ENCODE measurements at places on chromosomes 4 and X. TPM values are rescaled to one million over a fixed set of nuclear protein-coding genes. Genes with fewer than 3 reads are reported as not detected.

DNA sequence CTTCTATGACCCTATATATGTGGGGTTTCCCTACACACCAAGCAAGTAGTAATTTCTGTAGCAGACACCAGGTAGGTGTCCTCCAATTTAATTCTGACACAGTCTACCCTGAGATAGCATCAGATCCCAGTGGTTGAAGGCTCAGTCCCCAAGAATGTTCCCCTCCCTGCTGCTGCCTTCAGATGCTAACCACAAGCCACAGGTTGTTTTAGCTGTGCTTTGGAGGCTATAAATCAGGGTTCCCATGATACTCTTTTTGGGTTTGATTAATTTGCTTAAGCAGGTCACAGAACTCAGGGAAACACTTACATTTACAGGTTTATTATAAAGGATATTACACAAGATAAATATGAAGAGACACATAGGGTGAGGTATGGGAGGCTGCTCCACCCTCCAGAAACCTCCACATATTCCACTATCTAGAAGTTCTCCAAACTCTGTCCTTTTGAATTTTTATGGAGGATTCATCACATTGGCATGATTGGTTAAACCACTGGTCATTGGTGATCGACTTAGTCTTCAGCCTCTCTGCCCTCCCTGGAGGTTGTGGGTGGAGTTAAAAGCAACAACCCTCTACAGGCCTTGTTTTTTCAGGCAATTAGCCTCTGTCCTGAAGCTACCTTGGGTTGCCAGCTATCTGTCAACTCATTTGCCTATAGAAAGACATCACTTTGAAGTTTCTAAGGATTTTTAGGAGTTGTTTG, 50.8 kb downstream of the GRIA2 start:
- no peak for DNase-seq

DNA sequence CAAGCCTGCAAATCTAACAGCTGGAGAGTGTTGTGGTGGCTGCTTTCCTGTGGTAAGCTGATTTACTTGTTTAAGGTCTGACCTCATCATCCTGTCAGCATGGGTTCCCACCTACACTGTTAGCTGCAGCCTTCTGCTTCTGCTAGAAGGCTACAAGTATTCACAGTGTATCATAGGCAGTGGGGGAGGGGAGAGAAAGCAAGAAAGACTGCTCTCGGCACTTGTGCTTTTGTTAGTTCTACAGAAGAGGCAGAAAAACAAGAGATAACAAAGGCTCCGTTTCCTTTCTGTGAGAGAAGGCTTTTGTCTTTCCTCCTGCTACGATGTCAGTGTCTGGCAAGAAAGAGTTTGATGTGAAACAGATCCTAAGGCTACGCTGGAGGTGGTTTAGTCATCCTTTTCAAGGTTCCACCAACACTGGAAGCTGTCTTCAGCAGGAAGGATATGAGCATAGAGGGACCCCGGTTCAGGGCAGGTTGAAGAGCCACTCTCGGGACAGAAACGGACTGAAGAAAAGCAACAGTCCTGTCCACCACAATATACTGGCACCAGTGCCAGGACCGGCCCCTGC, at the start of gene KLHL4:
TSS of gene KLHL4 (plus strand) at position 232 of the 571 bp plus-strand sequence. CDS start at position 324, 92 bp downstream.
- no peak for DNase-seq

DNA sequence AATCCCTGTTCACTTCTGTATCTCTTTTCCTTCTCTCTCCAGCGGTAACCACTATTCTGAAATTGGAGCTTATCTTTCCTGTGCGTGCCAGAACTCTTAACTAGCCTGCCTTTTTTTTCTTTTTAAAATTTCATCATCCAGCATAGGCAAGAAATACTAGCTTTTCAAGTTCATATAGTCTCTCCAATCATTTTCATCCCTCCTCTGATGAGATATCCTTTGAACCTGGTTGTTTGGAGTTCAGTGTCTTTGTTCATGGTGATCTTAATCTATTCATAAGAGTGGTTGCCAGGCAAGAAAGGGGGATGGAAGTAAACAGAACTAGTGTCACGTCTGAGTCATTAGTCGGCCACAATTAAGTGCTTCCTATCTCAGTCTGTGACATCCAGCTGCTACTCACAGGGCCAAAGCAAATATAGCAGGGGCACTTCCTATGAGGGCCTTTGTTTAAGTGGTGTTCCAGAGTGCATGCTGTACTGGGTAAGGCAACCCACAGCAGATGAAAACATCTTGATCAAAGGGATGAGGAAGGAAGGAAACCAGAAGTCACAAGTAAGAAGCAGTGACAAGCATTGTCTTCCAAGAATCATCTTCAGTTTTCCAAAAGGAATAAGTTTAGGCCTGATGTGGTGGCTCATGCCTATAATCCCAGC, 56.4 kb upstream of the XIAP start:
- DNase-seq: no peak

DNA sequence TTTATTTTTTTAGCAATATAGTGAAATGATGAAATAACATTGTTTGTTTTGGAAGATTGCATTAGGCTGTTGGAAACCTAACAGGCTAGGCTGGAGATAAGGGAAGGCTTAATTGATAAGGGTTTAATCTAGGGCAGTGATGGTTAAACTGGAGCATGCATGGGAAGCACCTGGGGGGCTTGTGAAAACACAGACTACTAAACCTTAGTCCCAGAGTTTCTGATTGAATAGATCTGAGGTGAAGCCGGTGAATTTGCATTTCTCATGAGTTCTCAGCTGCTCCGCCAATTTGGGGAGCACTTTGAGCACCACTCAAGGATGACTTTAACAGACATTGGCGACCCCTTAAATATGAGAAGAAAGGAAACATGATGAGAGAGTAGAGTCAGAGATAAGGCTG, 11.5 kb downstream of the STK26 start:
- no peak for DNase-seq

DNA sequence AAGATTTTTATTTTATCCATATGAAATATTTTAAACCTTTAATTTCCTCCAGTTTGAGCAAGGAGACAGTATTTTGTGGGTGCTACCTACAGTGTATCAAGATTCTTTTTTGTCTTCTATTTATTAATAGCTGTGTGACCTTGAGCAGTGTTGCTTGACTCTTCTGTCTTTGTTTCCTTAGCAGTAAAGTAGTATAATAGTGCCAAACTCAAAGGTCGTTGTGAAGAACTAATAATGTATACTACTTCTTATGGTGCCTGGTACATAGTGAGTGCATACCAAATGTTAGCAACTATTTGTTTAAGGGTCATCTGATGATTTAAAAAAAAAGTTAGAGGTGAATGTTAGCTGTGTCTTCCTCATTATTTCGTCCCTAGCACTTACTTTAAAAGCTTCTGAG, 30.5 kb downstream of the SMARCAD1 start:
- DNase-seq: no peak

DNA sequence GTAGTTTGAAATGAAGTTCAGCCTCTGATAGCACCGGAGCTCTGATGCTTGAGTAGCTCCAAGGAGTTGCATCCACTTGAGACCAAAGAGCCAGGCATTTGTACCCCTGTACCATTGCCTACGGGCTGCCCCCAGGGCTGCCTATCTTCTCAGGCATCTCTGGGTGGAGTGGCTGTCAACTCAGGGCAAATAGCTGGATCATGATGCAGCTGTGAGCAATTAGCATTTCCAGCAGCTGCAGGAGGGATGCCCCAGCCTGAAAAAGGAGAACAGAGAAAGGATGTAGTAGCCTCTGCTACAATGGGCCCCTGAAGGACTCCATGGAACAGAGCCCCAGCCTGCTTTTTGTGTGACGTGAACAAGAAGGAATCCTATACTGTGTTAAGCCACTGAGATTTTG, 492.6 kb downstream of the BCOR start:
- no peak for DNase-seq

DNA sequence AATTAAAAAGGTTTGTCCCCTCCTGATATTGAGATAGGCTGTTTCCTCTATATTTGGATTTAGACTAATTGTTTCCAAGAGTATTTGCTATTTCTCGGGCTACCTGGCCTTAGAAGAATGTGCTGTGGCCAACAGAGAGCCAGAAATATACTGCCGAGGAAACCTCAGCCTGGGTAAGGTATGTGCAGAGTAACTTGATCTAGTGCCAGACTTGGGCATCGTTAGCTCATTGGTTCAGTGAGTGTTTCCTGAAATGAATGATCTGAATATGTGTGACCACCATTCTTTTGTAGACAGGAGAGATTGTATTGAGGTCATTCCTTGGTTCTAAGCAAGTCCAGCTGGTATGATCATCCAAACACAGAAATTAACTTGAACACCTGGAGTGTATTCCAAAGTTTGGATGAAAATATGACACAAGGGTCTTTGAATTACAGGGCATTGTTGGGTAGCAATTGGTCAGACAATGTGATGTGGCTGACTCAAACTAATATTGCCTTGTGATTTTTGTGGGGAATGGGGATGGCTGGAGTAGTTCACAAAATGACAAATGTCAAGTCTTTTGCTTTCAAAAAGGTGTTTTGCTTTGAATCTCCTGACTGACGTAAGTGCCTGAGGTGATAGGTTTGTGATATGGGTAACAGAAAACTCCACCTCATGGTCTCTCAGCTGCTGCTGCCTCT, 100.2 kb upstream of the CXCL13 start:
- no peak for DNase-seq

DNA sequence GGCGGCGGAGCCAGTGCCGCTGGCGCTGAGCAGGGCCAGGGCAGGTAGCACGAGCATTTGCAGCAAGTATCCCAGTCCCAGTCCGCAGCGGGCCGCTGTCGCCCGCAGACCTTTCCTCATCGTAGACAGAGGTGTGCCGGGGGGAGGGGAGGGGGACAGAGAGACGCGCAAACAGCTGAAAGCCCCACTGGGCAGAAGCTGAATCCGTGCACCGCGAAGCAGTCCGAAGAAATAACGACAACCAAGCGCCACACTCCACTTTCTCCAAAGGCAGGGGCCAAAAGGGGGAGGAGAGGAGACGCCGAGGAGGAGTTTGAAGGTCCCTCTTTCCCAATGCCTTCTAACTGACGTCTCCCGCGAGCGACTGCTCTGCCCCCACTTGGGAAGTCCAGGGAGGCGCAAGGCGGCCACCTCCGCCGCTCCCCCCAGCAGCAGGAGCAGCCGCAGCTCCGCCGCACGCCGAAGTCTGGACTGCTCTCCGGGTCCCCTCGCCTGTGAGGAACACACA, at the start of gene UNC5C:
TSS of gene UNC5C (minus strand) at position 236 of the 508 bp plus-strand sequence.
- peak; percentile 70 for DNase-seq

DNA sequence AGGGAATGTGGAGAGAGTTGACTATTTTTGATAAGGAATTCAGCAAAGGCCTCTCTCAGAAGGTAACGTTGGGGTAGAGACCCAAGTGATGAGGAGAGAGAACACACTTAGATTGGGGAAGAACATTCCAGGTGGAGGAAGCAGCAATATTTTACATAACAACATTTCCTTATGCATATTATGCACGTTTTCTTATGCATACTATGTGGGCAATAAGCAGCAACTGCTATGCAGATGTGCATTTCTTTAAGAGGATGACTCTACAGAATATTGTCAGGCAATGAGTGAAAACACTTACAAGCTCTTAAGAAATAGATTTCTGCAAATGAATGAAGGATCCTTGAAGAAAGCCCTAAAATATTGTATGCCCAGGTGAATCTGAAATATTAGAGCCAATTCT, 91.1 kb downstream of the TMEM47 start:
- no peak for DNase-seq

DNA sequence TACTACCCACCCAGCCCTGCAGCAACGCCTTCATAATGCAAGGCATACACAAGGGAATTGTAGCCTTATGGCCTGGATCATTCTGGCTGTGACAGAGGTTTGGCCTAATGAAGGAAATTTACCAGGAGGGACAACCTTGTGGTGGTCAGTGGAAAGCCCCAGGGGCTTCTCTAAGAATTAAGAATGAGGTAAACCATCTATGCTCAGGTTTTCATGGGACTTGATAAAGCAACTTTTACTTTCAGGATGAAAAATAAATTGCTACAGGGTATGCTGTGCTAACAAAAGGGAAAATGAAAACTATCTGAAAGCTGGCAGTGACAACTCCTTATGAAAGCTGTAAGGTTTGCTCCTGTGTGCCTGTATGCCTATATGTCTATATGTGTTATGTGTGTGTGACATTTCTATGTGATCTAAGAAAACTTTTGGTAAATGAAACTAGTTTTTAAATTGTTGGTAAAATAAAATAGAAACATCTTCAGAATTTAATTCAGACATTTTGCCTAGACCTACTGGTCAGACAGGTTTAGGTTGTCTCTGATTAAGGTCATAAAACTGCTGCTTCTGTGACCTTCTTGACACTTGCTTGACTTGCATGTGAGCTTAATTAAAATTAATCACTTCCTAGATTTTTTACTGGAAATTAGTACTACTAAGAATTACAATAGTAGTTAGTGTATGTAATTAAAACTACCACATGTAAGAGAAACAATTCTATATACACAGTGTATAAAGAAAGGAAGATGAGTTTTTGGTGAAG, 19.9 kb upstream of the TXK start:
- no peak for DNase-seq

GRCh38 chr4:22434895-22435294, 81.0 kb downstream of the ADGRA3 start:
- no peak for DNase-seq

DNA sequence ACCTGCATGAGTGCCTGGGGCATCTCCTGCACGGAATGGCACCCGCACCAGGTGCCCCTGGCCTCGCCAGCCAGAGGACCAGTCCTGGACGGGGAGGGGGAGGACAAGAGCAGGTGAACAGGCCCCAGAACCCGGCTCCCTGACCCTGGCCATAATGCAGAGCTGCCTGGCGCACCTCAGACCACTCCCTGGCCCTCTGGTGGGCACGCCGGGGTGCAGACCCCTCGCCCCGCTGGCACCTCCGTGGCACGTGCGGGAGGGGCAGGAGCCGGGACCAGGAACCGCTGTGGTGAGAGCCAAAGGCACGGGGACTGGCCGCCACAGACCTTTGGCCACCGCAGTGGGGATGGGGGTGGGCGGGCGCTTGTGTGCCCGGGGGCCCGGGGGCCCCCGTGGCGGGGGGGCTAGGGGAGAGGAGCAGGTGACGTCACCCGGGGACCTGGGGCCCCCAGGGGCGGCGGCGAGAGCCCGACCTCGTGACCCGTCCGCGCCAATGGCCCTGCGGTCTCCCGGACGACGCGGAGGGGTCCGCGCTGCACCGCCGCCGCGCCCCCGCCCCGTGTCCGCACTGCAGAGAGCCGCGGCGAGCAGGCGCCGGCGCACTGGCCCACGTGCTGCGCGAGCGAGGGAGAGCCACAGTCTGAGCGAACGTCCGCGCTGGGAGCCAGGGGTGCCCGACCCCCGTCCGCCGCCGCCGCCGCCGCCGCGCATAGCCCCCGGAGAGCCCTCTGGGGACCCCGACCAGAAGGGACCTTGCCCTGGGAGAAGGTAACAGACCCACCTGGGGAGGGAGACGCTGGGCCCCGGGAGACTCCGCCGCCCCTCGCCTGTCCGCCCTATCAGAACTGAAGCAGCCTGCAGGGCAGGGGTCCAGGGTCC, at the start of gene PNMA3:
TSS of gene PNMA3 (plus strand) at position 600 of the 879 bp plus-strand sequence. CDS start 586 bp downstream, outside the sequence.
- DNase-seq: no peak

- no peak for DNase-seq
Measured at GRCh38 chr4:37812713-37813112, 13.8 kb upstream of the PGM2 start.

GRCh38 chrX:115559672-115560071, 1.3 kb upstream of the PLS3 start:
- DNase-seq: no peak

The EXOSC9 gene
- polyA plus RNA-seq: 61.7 TPM

The HDAC6 gene
- 149 TPM for polyA plus RNA-seq

The BCORL1 gene
- polyA plus RNA-seq: 18.7 TPM

The SMIM20 gene
- polyA plus RNA-seq: 41.7 TPM

The TMEM144 gene
- polyA plus RNA-seq: 6.5 TPM

The LRIT3 gene
- polyA plus RNA-seq: 0.37 TPM

The CENPVL1 gene
- not detected for polyA plus RNA-seq

The PRSS12 gene
- polyA plus RNA-seq: 49.8 TPM

Data from left lung (tissue), 14 donors.